AG09309 (cell line): ENCODE measurements at places on chromosomes 13 and 19.
A peak's percentile ranks its signal among the peaks of the same experiment; 100 is the strongest.

DNA sequence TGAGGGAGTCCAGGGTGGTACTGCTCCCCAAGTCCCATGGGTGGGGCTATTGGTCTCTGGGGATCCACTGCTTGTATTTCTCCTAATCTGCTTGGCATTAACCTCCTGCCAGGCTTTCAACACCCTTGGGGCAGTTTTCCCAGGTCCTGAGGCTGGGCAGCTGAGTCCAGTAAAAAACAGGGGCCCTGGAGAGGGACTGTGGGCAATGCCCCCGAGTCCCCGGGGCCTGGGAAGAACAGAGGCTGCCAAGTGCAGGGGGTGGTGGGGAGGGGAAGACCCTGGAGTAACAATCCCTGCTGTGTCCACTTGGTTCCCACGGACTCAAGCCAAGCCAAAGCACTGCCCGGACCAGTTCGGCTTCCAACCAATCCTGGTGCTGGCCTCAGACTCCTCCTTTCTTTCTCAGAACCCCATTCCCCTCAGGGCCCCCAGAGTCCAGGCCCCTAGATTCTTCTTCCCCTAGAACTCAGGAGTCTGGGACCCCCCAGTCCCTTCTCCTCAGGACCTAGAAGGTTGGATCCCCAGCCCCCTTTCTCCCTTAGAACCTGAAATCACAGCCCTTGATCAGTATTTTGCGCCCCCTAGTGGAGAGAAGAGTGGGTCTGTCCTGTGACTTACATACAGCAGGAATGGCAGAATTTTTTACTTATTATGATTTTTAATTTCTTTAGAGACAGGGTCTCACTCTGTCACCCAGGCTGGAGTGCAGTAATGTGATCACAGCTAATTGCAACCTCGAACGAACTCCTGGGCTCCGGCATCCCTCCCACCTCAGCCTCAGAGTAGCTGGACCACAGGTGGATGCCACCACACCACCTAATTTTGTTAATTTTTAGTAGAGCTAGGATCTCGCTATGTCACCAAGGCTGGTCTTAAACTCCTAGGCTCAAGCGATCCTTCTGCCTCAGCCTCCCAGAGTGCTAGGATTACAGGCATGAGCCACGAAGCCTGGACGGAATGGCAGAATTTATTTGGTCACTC is 3.7 kb upstream of the CLPTM1 start:
- peak; percentile 52 for DNase-seq

GRCh38 chr19:8607386-8607785 is 3.1 kb downstream of the ADAMTS10 start:
- DNase-seq, result no peak

DNA sequence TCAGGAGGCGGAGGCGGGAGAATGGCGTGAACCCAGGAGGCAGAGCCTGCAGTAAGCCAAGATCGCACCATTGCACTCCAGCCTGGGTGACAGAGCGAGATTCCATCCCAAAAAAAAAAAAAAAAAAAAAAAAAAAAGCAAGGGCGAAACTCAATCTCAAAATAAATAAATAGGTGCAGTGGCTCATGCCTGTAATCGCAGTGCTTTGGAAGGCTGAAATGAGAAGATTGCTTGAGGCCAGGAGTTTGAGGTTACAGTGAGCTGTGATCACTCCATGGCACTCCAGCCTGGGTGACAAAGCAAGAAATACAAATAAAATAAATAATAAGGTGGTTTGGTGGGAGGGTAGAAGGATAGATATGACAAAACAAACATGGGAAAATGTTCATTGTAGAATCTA is 39.0 kb upstream of the CYP2S1 start:
- no peak for DNase-seq

DNA sequence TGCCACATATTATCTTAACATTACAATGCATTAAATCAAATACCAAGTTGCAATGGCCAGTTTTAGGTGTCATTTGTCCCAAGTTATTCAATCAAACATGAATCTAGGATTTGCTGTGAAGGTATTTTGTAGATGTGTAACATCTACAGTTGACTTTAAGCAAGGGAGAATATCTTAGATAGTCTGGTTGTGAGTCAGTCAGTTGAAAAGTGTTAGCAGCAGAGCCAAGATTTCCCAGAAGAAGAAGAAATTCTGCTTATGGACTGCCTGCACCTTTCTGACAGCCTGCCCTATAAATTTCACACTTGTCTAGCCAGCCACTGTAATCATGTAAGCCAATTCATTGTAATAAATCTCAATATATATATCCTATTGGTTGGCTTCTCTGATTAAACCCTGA is 41.3 kb upstream of the INTS6 start:
- DNase-seq, result no peak

DNA sequence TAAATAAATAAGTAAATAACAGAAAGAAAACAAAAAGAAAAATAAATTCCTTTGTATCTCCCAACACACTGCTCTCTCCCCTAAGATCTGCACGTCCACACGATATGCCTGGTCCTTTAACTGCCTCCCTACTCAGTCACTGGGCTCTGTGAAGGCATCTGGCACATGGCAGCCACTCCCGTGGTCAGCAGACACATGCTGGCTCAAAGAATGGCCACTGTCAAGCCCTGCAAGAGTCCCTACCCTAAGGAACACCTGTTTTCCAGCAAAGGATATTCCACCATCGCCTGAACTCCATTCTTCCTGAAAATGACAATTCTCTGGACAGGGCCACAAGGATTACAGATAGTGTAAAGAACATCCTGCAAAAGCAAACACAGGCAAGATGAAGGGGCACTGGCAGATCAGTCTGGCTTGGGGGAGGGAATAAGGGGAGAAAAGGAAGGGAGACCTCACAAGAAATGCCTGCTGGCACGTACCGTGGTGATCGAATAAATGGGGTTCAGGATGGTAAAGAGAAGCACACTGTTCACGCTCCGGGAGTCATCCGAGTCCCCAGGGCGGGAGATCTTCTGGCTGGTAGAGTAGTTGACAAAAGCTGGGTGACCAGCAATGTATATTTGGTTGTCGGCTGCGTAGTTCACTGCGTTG is 4.3 kb downstream of the HNRNPL start:
- no peak for DNase-seq

DNA sequence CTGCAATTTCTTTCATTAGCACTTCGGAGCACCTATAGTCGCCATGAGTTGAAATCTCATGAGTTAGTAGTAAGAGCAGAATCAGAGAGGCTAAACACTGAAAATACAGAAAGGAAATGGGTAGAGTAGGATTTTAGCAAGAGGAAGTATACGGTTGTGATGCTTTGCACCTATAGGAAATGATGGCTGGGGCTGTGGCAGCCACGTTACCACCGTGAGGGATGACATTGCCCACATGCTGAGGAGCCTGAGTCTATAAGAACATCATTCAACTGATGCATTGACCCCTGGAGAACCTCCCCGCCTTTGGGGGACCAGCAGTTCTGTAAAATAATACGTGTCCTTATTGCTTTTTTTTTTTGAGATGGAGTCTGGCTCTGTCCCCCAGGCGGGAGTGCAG is 20.4 kb downstream of the FAM187B start:
- no peak for DNase-seq
